ENCODE measurements at places on chromosomes 4 and X.

- DNase-seq: no peak
These were observed 6.2 kb upstream of the IQSEC2 start for GRCh38 chrX:53287493-53288138.

DNA sequence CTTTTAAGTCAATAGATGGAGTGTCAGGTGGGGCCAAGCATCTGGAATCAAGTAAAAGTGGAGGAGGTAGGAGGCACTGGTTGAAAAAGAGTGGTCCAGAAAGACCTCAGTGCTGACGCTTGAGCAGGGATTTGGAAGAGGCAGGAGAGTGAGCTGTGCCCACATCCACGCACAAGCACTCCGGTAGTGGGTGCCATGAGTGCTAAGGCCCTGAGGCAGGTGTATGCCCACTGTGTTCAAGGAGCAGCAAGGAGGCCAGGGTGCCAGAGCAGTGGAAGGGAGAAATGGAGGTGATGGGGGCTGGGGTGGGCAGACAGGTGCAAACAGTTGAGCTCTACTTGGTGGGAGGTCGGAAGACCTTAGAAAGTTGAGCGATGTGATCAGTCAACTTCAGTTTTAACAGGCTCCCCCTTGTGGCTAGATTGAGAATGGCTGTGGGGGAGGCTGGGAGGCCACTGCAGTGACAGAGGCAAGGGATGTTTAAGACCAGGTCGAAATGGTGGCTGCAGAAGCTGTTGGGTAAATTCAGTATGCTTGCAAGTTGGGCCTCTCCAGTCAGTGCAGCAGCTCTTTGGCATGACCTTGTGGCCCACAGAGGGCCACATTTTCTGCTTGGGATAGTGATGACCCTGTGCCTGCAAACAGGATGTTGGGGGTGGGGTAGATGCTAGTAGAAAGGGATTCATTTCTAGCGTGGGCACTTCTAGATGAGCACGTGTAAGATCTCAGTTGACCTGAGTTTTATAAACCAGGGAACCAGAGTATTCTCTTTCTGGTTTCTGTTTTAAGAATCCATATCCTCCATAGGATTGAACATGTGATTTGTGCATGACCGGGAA lies 12.7 kb downstream of the TKTL1 start:
- no peak for DNase-seq

DNA sequence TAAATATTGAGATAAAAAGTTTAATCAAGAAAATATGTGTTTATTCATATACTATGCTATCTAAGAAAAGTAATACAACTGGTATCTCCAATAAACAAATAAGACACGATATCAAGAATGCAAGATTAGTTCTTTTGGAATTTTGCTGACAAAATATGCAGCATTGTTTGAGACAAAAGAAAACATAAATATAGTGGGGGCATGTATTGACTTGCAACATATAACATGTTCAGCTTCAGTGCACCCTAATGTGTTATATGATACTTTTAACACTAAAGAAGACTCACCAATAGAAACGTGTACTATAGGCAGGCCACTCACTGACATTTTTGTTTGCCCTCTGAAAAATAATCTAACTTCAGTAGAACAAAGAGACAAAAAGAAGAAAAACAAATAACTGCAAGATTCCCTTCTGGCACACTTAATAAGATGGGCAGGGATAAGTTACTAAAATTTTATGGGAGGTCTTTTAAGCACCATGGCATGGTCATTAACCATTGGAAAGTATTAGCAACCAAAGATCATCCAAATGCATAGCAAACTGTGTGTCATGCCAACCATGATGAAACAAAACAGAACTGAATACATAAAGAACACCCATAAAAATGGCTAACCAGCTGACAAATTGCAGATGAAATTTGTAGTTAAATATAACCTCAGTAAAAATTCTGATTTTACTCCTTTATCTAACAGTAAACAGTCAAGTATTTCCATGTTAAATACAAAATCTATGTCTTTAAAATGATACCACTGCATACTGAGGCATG lies 447.9 kb upstream of the FAM241A start:
- DNase-seq: no peak

DNA sequence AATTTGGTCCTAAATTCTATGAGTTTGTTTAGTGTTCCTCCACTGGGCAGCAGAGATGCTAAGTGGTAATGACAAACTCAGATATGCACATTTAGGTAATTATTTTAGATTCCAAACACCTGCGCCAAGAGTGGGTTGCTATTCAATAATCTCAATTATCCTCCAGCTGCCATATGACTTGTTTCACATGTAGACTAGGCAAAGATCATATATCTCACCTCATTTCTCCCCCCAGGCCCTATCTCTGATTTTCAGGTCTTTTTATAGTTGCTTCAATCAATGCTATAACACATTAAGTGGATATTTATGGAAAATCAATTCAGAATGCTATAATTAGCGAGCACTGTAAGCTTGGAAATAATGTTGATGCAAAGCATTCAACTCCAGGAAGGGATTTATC lies 217.6 kb downstream of the KCTD8 start:
- no peak for DNase-seq

DNA sequence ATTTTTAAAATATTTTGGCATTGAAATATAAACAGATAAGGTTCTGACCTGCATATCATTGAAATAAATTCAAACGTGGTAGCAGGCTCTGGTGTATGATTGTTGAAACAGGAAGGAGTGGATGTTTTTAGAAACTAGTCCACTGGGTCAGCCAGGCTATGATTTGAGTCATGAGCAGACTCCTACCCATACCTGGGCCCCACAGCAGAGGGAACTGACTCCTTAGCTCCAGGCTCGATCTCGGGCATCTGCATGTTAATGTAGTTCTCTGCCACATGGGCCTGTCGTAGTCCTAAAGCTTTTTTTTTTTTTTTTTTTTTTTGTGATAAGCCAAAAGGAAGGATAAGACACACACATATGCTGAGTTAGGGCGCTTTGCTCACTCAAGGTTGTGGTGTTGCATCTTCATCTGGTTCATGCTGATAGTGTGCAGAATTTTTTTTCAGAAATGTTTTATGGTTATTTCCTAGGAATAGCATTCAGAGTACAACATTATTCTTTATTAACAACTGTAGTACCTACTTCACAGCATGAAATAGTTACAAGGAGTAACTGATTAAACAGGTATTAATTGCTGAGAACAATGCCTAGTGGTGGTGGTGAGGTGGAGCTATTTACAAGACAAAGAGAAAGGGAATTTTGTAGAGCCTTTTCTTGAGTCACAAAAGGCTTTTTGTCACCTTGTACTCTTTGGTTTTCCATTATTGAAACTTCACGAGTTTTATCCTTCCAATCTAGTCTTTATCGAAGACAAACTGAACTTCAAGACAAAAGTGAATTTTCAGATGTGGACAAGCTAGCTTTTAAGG lies 27.3 kb downstream of the OFD1 start:
- DNase-seq: no peak

DNA sequence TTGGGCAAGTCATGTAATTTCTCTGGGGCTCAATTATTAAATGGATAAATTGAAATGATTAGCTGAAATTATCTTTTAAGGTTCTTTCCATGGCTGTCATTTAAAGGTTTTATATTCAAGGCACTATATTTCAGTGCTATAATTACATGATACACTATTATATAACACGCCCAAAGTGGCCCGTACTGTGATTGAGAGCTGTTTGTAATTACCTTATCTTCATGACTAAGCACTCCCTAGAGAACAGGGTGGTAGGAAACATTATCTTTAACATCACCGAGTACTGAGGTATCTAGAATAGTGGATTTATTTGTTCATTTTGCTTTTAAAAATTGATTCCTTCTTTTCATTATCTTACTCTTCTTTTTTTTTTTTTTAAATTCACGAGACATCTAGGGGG lies 79.0 kb downstream of the DIAPH2 start:
- no peak for DNase-seq

DNA sequence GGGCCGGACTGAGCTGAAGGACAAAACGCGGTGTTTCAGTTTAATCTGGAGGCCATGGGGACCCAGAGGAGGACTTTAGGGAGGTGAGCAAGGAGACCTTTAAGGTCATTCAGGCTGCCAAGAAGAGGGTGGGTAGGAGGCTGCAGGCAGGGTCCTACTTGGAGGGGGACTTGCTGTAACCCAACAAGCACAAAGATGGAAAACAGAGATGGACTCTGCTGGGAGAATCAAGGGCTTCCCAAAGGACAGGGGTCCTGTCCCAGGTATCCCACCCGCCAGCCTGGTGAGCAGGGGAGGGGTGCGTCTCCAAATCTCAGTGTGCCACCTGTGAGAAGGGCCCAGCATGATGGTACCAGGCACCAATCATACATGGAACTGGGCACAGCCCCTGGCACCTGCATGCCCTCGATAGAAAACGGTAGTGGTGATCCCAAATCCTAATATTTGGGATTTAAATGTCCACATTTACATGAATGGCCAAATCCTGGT lies 3.9 kb upstream of the HAUS3 start:
- no peak for DNase-seq
